Fibroblast of skin of right quadriceps (primary cell): ENCODE measurements at places on chromosomes 16 and 17.

DNA sequence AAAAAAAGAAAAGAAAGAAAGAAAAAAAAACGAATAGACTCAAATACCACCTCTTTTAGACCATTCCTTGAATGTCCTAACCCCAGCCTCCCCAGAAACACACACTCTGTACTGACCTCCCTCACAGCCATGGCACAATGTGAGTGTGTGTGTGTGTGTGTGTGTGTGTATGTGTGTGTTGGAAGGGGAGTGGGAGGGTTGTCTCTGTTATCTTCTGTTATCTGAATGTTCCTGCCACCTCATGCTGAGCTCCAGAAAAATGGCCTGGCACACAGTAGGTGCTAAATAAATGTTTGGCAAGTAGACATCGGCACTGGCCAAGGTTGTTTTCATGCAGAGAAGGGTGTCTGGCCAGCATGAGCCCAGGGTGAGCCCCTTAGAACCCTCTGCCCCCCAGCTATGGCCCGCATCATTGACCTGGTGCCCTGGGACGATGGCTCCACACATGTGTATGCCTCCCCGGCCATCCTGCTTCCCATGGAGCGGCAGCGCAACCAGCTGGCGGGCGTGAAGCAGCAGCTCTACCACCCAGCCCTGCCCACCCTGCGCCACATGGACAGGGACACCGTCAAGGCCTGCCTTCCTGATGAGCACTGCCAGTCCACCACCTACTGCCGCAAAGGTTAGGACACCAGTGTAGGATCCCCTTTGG, 6.6 kb upstream of the CNGB1 start:
- DNase-seq: no peak

DNA sequence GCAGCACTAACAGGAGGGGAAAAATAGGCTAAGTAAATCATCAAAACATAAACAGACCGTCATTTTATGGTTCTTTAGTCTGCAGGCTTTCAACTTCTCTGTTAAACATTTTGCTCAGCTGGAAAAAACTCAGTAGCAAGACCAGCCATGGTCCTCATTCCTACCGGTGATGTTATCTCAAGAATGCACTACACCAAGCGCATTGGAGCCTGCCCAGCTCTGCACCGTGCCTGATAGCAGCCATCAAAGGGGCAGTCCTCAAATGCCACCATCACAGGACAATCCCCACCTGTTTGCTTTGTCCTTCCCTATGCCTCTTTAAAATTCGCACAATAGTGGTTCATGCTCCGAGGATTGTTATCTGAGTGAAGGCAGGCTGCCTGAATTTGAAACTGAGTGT, 181.5 kb upstream of the MON1B start:
- no peak for DNase-seq

GRCh38 chr16:65523283-65523944, 401.6 kb upstream of the CDH11 start:
- no peak for DNase-seq

GRCh38 chr16:35725949-35726348, 2266.5 kb downstream of the TP53TG3F start:
- DNase-seq: no peak

DNA sequence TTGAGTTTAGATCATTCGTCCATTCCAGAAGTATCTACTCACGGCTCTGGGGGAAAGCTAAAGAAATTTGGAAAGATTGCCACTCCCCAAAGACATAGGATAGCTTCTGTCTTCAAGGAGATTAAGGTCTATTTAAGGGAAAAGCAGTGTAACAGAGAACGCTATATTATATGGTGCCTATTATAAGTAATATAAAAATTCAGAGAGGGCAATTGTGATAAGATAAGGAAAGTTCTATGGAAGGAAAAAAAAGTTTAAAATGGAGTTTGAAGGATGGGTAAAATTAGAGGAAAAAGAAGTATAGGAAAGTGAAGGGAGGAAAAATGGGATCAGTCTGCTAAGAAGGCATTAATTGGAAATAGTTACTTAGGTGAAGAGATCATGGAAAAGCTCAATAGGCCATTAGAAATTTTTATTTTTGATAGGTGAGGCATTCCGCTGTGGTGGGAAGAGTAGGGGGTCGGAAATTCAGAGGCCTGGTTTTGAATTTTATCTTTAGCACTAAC, 690 bp upstream of the CDC27 start:
- no peak for DNase-seq

- DNase-seq: peak; percentile 83
Observed at GRCh38 chr16:15653227-15653626, 3.2 kb downstream of the NDE1 start.

DNA sequence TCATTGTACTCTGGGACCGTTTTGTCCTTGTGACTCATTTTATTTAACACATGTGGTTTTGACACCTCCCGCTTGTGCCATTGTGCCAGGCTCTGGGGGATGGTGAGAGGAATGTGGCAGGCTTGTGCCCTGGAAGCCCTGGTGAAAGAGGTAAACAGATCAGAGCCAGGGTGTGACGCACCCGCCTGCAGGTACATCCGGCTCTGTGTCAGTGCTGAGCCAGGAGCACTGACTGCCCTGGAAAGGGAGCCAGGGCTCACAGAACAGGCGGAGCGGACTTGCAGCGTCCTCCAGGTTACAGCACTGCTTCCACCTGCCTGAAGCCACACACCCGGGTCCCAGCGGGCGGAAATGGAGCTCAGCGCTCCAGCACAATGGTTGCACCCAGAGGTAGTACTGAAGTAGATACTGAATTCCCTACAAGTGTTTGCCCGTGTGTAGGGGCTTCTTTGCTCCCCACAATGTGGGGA, 30.6 kb downstream of the CDRT15 start:
- no peak for DNase-seq

DNA sequence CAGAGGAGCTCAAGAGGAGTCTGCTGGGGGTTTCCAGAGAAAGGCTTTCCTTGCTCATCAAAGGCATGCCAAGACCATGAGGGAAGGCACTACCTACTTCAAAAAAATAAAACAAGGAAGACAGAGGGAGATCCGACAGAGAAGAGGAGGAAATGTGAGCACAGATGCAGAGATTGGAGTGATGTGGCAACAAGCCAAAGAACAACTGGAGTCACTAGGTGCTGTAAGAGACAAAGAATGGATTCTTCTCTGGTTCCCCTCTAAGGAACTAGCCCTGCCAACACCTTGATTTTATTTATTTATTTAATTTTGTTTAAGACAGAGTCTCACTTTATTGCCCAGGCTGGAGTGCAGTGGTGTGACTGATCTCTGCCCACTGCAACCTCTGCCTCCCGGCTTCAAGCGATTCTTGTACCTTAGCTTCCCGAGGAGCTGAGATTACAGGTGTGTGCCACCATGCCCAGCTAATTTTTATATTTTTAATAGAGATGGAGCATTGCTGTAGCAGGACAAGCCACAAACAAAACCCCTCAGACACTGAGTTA, 13.8 kb upstream of the ACSF2 start:
- no peak for DNase-seq

- no peak for DNase-seq
Observed at GRCh38 chr16:89020068-89020924, 43.3 kb upstream of the CBFA2T3 start.

DNA sequence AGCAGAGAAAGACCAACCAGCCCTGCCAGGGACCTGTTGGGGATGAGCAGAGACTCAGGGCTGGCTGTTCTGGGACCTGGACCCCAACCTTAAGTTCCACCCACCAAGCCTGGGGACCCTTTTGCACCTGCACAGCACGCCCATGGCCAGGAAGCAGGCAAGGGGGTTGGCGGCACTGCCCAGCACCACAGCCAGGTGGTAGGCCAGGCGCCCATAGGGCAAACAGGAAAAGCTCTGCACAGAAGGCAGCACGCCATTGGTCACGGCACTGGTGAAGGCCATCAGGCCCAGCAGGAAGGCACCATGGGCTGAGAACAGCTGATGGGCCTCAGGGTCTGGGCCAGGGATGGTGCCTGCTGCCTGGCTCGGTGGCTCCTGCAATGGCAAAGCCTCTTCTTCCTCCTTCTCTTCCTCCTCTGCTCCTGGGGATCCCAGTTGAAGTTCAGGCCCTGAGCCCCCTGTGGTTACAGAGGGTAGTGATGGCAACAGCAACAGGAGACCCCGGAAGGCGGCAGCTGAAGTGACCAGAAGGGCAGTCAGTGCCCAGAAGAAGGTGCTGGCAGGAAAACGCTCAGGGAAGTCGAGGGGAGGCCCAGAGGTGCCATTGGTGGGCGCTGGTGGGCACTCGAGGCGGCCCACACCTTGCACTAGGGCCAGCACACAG, 1.7 kb downstream of the SLC52A1 start:
- DNase-seq: no peak

- DNase-seq: no peak
Observed at GRCh38 chr17:73616873-73617404, 27.3 kb downstream of the SDK2 start.

DNA sequence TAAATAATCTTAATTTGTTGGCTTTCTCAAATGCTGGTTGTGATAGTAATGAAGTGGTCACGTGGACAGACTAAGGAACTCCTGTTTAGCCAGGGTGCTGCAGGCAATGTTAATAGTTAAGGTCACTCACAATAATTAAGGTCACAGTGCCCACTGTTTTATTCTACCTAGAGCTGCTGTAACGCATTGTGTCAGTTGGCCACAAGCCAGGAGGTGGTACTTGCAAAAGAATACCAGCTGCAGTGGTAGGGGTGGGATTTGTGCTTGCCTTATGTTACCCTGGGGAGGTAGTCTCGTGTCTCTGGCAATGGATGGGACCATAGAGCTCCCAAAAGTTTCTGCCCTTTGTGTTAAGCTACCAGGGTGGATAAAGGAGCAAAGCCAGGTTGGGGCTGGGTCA, 969.1 kb upstream of the CDH8 start:
- no peak for DNase-seq

GRCh38 chr17:42315402-42316156, 27.3 kb downstream of the STAT5A start:
- no peak for DNase-seq

- DNase-seq: no peak
Observed at GRCh38 chr17:10177131-10177912, 21.1 kb downstream of the GAS7 start.

GRCh38 chr17:8117980-8118768, at the start of gene ALOXE3:
TSS of gene ALOXE3 (minus strand) at chr17:8118514. CDS start at chr17:8117990, 524 bp downstream.
- peak; percentile 57 for DNase-seq

GRCh38 chr17:60231234-60231633, 81.5 kb downstream of the CA4 start:
- DNase-seq: peak; percentile 28

- DNase-seq: peak; percentile 86
Observed at GRCh38 chr16:21260870-21261791, 17.0 kb downstream of the CRYM start.

- DNase-seq: no peak
Observed at GRCh38 chr17:77165577-77165976, 24.8 kb downstream of the SEC14L1 start.

DNA sequence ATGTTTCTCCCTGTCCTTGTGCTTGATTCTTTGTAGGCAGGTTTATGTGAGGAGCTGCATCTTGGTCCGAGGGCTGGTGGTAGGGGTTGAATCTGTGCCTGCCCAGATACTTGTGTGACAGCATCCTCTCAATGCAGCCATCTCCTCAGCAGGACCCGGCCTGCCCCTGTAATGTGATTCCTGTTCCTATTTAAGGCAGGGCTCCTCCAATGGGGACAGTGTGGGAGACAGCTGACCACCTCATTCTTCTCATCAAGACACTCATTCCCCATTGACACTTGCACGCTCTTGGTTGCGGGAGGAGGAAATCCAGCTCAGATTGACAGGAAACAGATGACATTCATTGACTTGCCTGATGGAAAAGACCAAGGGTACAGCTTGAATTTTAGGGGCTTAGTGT, 384.5 kb downstream of the CPPED1 start:
- no peak for DNase-seq

DNA sequence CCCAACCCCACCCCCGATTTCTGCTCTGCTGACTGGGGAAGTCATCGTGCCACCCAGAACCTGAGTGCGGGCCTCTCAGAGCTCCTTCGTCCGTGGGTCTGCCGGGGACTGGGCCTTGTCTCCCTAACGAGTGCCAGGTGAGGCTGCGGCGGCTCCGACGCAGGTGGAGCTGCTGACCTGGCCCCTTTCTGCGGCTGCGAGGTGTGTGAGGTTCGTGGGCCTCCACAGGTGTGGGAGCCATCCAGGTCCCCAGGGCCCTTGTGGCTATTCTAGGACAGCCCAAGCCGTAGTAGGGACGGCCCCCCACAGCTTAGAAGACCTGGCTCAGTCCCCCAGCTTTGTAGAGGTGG, 3.0 kb downstream of the UBE2I start:
- no peak for DNase-seq

DNA sequence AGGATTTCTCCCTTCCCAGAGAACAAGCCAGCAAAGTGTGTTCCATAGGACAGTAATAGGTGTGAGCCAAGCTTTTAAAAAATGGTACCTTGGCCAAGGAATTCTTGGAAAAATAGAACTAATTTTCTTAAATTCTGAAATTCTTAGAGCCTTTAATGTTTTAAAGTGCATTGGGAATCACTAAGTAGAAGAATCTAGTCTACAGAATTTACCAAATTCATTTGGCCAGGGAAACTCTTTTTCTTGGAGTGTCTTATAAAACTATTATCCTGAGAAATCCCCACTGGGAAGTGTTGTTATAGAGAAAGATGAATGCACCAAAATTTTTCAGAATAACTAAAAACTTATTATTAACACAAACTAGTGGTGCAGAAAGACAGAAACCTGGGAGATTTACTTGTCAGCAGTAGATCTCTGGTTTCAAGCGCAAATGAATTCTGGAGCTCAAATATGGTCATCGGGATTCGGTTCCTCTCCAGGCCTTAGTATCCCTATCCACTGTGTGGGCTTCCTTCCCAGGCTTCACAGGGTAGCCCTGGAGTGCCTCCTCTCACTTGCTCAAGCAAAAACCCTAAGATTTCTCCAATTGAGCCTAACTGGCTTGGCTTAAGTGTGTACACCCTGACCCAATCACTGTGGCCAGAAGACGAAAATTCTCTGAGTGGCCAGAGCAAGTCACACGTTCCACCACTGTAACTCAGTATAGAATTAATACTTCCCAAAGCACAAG, 217.8 kb downstream of the CHD9NB start:
- DNase-seq: no peak

DNA sequence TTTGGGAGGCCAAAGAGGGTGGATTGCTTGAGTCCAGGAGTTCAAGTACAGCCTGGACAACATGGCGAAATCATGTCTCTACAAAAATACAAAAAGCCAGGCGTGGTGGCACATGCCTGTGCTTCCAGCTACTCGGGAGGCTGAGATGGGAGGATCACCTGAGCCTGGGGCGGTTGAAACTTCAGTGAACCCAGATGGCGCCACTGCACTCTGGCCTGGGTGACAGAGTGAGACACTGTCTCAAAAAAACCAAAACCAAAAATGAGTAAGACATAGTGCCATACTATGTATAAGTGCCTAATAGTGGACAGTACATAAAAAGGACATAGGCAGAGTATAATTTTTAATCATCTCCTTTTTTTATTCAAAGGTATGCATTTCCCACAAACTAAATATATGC, 4.0 kb downstream of the CTC1 start:
- no peak for DNase-seq
